Activated naive CD4-positive, alpha-beta T cell treated with anti-CD3 and anti-CD28 coated beads for 36 hours (primary cell): ENCODE measurements at places on chromosomes 2 and 18. TPM values are rescaled to one million over a fixed set of nuclear protein-coding genes. Genes with fewer than 3 reads are reported as not detected.
A peak's percentile ranks its signal among the peaks of the same experiment; 100 is the strongest.

SMYD1 gene
- total RNA-seq, result not detected

ICOS gene
- 211 TPM for total RNA-seq

RGPD4 gene
- 0.19 TPM for total RNA-seq

GPR35 gene
- total RNA-seq, result 2.6 TPM

CHRND gene
- not detected for total RNA-seq

DNA sequence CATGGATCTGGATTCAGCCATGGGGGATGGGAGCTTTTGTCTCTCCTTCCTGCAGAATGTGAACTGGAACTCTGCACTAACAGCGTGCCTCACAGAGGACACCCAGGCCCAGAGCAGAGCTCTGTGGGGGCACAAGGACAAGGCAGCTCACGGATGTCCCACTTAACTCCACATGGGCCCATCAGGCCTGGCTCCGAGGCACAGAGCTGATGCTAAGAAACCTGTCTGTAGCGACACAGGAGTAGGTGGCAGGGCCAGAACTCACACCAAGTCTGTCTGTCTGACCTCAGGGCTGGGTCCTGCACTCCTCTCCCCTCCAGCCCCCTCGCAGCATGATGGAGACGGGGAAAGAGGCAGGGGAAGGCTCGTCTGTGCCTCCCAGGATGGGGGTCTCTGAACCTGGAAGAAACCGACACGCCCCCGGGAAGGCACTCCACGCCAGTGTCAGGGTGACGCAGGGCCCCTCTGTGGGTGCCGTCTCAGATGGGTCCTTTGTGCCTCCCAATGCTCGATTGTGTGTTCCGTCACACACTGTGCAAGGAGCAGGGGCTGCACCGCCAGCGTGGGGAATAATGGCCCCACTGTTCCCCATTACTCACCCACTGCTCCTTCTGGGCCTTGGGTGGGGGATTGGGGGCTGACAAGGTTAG lies 36.6 kb downstream of the FAM178B start:
- no peak for DNase-seq
- H3K4me3 ChIP-seq, result no peak overlapping the region
- H3K36me3 ChIP-seq, result no peaks in the 10 kb centered on the region
- no peaks in the 10 kb centered on the region for H3K27me3 ChIP-seq
- H3K4me1 ChIP-seq, result peaks cover 23% of the 10 kb centered on the region

GRCh38 chr2:197309691-197310231 lies 819 bp downstream of the ANKRD44 start:
- H3K27me3 ChIP-seq, result no peaks in the 10 kb centered on the region
- peak overlapping the region; percentile 90 for H3K4me3 ChIP-seq
- H3K36me3 ChIP-seq, result peaks cover 12% of the 10 kb centered on the region
- peak; percentile 53 for DNase-seq
- peaks cover 58% of the 10 kb centered on the region for H3K4me1 ChIP-seq

- H3K27me3 ChIP-seq, result peaks cover 10% of the 10 kb centered on the region
- H3K4me3 ChIP-seq, result no peak overlapping the region
- no peak for DNase-seq
- H3K4me1 ChIP-seq, result no peaks in the 10 kb centered on the region
- no peaks in the 10 kb centered on the region for H3K36me3 ChIP-seq
Measured at GRCh38 chr2:173705656-173706055, 259.5 kb downstream of the SP3 start.

- no peak overlapping the region for H3K4me3 ChIP-seq
- H3K4me1 ChIP-seq, result peaks cover 37% of the 10 kb centered on the region
- DNase-seq, result no peak
Measured at GRCh38 chr2:7516484-7517063, 599.4 kb downstream of the RNF144A start.

GRCh38 chr2:207490441-207490840 lies 39.3 kb upstream of the CREB1 start:
- no peaks in the 10 kb centered on the region for H3K36me3 ChIP-seq
- DNase-seq, result no peak
- H3K4me3 ChIP-seq, result no peak overlapping the region
- H3K27me3 ChIP-seq, result no peaks in the 10 kb centered on the region
- H3K4me1 ChIP-seq, result peaks cover 6% of the 10 kb centered on the region
- H3K27ac ChIP-seq, result no peak overlapping the region

GRCh38 chr2:50746526-50746925 lies 285.4 kb downstream of the NRXN1 start:
- H3K27ac ChIP-seq, result no peak overlapping the region
- H3K4me1 ChIP-seq, result no peaks in the 10 kb centered on the region
- H3K36me3 ChIP-seq, result no peaks in the 10 kb centered on the region
- DNase-seq, result peak; percentile 5
- no peaks in the 10 kb centered on the region for H3K27me3 ChIP-seq
- H3K4me3 ChIP-seq, result no peak overlapping the region

DNA sequence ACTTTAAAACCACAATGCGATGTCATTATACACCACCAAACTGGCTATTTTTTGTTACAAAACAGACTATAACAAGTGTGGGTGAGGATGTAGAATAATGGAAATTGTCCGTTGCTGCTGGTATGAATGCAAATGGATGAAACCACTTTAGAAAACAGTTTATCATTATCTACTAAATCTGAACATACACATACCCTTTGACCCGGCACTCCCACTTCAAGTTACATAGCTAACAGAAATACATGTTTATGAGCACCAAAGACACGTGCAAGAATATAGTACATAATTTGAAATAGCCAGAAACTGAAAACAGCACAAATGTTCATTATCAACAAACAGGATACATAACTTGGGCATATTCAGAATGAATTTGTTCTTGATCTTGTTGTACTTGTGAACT lies 206.4 kb upstream of the CHAC2 start:
- no peak for DNase-seq
- no peak overlapping the region for H3K4me3 ChIP-seq
- H3K27me3 ChIP-seq, result peaks cover 2% of the 10 kb centered on the region
- no peaks in the 10 kb centered on the region for H3K36me3 ChIP-seq
- no peak overlapping the region for H3K27ac ChIP-seq
- no peaks in the 10 kb centered on the region for H3K4me1 ChIP-seq
